Hindlimb muscle (tissue), 1 donor: ENCODE measurements at places on chromosomes 3 and 15.
A peak's percentile ranks its signal among the peaks of the same experiment; 100 is the strongest.

DNA sequence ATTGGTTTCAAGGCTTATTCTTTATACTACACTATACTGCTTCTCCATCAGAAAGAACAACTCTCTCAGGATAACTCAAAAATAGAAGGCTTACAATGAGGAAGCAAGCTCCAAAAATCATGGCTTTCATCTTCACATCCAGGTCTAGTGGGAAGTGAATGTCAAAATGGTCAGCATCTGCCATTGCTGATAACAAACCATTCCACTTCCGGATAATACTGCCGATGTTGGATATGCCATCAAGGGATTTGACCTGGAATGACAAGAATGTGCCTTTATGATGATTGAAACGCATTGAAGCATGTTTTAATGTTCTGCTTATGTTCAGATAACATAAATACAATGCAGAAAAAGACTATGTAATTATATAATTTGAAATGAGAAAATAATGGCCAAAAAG lies 34.0 kb upstream of the PLOD2 start:
- no peak for DNase-seq

DNA sequence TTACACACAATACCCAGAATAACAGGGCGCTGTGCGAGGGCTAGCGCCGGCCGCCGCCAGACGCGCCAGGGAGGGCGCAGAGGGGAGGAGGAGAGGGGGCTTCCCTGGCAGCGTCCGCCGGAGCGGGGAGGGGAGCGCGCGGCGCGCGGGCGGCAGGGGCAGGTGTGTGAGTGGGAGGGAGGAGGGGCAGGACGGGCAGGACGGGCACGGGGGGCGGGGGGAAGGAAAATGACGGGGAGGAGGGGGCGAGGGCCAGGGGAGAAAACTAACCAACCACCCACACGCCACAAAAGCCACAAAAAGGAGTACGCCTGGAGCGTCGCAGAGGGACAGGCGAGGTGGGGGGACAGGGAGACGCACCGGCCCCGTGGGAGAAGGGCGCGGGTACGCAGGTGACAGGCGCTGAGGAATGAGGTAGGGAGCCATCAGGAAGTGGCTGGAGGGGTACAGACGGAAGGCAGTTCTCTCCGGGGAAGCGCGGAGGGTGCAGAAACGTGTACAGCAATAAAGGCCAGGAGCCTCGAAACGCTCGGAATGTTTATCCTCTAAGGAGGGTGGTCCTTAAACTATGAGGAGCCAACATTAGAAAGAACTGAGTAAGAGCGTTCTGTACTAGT lies 610 bp upstream of the SATB1 start:
- DNase-seq: no peak

DNA sequence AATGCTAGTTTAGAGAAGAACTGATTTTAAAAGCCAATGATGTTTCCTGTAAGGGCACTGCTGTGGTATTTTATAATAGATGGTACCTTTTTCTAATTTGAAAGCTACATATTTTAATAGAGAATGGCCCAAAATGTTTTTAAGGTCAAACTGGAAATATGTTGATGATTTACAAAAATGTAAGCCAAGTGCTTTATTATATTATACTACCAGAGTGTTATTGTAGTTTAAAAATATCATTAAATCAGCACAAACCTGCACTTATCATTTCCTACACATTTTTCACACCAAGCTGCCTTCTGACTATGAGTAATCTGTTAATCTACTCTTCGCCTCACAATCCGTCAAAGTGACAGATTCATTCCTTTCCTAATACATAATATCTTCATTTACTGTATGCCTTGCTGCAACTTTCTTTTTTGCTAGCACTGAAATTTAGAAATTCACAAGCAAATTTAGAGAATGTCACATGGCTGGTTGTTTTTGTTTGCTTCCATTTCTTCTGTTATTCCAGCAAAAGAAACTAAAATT lies 126.4 kb upstream of the FAM3D start:
- DNase-seq: no peak

GRCh38 chr3:15646851-15647511 lies 45.4 kb downstream of the BTD start:
- DNase-seq: no peak

DNA sequence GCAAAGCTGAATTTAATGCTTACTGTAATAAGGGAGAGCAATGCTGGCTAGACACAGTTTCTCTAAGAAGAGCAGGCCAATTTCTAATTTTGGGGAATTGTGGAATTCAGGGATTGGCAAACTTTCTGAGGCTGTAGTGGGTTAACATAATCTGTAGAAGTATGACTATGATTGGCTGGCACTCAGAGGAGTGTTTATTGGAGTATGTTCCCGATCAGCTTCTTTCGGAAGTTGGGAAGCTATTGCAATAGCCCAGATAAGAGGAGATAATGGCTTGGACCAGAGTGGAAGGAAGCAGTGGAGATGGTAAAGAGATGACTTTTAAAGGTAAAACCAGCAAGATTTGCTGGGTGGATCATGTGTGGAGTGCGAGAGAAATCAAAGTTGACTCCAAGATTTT lies 19.4 kb downstream of the TMOD3 start:
- no peak for DNase-seq

- no peak for DNase-seq
Measured at GRCh38 chr15:51267703-51268083, 70.7 kb downstream of the CYP19A1 start.

GRCh38 chr3:24829629-24830229 lies 335.1 kb upstream of the THRB start:
- peak; percentile 22 for DNase-seq

DNA sequence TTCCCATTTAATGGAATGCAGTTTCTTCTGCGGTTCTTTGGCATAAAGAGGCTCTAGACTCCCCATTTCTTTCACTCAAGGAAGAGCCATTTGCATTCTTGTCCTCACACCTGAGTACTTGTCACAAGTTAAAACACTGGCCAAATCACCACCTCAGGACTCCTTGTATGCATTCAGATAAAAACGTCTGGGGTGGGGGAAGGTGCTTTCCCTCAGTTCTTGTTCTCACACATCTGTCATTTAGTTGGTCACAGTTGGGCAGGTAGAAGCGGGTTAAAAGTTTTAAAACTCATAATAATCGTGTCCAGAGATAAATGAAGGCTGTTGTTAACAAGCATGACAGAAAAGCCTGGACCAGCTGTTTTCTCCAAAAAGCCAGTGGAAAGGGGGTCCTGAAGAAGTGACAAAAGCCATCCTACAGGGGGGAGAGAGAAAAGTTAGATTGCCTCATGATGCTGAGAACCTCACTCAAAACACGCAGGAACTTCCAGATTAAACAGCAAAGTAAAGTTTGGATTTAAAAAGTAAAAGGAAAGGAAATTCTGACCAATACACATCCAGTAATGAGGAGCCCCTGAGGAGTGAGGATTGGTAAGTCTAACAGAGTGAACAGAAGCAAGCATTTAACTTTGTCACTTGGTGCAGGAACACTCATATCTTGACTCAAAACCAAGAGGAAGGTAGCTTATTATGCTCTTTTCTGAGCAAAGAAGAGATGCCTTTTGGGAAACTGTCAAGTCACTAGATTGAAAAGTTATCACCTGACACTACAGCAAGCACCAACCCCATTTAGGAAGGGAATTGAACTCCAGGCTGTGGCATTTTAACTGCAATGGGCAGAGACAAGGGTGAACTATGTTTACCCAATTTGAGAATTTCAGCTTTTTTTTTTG lies 2.8 kb downstream of the BCL2L10 start:
- DNase-seq: no peak

DNA sequence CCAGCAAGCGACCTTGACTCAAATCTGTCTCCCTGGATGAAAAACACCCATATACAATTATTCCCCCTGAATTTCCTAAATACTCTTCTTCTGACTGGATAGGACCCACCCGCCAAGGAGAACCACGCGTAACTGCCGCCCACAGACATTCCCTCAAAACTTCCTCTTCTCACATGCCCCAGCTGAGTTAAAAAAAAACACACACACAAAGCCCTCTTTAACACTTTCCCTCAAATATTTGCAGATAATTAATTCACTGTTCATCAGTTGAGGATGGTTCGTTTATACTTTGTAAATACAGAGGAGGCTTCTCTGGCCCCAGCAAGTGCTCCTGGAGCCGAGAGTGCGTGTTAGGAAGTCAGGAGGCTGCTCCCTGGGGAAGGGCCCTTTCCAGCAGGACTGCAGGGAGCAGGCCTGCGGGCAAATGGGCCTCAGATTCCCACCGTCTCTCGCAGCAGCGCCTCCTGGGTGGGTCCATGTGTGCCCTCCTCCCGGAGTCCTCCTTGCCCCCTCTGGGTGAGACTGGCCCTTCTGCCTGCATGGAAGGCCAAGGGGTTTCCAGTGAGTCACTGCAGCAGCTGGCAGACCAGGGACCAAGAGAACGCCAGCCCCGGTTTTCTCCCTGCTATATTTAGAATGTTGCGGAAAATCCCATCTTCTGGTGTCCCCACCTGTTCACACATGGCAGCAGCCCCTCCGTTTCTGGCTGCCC lies 46.8 kb downstream of the MGLL start:
- peak; percentile 72 for DNase-seq

- no peak for DNase-seq
Measured at GRCh38 chr3:167978071-167978470, 117.7 kb downstream of the GOLIM4 start.

DNA sequence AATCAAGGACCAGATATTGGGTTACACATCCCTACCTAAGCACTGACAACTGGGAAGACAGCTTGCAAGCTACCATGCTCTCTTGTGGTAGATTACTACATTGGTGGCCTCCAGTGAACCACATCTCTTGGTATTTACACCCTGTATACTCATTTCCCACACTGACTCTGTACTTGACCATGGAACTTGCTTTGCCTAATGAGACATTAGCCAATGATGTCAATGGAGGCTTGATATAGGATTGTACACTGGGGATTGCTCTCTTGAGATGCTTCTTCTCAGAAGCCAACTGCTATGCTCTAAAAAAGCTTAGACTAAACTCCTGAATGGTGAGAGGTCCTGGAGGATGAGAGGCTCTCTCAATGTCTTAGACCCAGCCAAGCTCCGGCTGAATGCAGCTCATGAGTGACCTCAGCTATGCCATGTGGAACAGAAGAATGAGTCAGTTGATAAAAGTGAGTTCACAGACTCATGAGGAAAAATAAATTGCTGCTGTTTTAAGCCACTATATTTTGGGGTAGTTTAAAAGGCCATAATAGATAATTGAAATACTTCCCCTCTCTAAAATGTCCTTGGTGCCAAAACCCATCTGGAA lies 61.5 kb upstream of the GALNT15 start:
- no peak for DNase-seq

DNA sequence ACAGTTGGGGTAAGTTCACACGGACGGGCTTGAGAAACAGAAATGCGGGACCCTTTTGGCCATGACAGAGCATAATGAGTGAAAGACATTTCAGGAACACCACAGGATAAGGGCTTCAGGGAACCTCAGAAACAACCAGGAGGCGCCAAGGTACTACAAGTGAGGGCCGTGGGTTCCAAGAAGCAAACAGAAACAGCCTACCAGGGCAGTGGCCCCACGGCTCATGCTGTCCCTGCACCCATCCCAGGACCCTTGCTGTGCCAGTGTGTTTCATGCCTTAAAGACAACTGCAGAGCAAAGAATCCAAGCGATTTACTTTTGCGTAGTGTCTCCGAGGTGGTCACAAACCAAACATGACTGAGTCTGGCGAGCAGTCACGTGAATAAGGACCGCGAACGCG lies 54.0 kb downstream of the RUBCN start:
- DNase-seq: no peak

DNA sequence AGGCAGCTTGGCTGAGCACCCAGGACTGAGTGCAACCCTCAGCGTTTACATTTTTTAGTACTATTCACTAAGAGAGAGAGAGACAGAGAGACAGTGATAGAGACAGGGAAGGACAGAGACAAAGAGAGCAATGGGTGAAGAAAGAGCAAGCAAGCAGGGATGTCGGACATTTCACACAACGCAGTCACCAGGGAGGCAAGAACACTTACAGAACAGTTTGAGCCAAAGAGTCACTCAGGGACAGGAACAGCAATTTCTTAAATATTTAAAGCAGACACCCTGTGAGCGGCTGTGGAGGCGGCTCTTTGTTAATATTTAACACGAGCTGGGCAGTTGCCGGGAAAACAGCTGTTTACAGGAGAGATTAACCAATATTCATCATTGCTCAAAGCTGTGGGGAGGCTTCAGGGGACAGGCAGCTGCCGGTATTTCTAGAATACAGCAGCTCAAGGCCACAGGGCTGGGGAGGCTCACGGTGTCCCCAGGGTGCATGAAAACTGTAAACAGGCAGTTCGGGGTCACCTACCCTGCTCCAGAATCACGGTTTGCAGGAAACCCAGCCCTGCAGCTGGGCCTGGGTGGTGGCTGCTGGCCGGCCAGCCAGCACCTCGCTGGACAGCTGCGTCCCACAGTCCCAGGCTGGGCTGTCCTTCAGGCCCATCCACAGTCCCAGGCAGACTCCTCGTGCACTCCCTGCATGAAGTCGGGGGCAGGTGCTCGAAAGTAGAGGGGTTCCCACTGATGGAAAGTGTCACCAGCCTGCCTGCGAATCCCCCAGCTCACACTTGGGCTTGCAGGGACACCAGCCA lies 38.8 kb upstream of the PCSK6 start:
- DNase-seq: peak; percentile 81

GRCh38 chr3:128698211-128699047 lies 27.6 kb upstream of the RAB7A start:
- DNase-seq: peak; percentile 27

DNA sequence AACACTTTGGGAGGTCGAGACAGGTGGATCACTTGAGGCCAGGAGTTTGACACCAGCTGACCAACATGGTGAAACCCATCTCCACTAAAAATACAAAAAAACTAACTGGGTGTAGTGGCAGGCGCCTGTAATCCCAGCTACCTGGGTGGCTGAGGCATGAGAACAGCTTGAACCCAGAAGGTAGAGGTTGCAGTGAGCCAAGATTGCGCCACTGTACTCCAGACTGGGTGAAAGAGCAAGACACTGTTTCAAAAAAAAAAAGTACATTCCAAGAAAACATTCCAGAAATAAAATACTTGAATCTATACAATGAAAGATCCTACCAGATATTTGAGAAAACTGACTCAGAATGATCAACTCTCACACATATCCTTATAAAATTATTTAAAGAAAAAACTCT lies 30.4 kb downstream of the TFDP2 start:
- DNase-seq: no peak

DNA sequence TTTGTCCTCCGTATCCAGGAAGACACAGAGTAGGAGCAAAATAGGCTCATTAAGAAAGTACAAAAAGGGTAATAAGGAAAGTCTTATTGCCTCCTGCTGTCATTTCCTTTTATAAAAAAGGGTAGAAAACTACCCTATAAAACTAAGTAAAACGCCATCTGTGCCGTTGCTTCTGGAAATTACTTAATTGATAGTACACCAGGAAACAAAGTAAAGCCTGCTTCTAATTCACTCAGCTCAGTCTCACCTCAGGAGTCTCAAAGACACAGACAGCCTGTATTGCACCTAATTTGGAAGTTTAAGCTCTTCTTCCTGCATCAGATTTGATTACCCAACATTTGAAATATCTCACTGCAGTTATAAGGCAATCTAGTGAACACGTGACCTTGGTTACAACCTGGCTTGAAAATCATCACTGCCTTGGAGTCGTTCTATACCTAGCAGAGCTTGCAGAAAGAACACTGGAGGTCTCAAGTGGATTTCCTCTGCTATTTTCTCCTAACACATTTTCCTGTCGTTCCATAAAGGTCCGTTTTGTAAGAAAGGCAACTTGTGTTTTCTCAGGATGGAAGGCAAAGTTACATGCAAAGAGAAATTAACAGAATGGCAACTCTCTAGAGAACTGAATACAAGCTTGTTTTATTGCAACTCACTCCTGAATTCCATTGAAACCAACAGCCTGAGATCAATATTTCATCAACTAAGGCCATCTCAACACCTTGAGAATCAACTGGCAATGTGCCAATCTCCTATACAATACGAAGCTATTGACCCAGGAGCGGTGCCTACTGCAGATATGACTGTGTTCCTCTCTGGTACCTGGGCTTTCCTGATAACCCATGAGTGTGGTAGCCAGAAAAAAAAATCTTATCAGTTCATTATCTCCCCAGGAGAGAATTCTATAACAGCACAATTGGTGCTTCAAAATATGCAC lies 203.3 kb upstream of the LMCD1 start:
- DNase-seq: no peak
